ENCODE measurements at places on chromosomes 5 and 9.

DNA sequence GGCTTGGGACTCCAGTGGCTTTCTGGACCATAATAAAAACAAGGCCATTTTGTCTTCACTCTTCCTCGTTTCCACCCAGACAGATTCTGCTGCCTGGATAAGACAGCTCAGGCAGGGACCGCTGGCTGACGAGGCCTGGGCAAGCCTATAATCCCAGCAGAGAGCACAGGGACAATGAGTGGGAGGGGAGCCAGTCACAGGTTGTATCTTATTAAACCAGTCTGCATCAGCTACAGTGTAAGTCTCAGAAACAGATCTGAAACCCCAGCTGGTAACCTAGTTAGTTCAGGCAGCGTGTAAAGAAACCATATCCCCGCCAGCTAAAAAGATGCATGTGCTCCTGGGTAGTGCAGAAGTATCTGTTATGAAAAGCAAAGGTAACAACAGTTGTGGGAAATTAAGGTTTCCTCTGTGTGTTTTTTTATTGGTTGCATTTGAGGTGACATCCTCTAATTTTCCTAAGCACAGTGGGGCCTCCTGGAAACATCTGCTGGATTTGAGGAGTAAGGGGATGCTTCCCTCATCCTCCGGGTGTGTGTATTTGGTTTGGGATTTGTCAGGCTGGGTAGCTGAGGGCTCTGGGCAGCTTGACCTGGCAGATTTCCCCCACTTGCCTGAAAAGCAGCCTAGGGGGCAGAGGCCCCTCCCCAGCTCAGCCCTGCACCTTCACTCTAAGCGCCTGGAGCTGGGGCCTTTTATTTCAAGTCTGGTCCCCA is 15.2 kb upstream of the TAL2 start:
- DNase-seq, result no peak

DNA sequence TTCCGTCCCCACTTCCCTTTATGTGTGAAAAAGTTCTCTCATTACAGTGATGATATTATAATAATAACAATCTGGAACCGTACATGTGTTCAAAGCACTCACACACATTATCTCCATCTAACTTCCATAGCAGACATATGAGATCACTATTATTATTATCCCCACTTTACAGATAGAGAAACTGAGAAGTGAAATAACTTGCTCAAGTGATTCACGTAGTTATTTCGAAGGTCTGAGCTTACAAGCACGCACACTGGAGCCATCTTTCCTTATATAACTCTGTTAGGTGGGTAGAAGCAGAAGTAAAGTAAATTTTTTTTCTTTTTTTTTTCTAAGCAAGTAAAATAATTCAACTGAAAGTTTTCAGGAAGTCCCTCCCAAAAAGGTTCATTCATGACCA is 62.9 kb upstream of the PTGER4 start:
- DNase-seq, result no peak

DNA sequence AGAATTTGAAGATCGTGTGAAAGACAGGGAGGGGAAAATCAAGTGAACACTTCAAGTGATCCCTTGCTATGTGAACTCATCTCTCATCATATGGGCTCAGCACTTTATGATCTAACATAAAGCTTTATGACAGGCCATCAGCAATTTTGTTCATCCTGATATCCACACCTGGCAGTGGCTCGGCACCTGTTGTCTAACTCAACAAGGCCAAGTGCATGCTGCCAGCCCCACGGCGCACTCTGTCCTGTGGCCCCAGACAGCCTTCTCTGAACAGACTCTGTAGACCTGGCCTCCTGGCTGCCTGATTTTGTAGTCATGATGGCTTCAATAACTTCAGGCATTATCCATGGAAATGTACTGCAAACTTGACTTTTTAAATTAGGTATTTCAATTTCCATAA is 106.3 kb downstream of the MEF2C start:
- no peak for DNase-seq

GRCh38 chr5:67142816-67143215 is 53.8 kb downstream of the CD180 start:
- no peak for DNase-seq

GRCh38 chr9:124754289-124754688 is 16.8 kb downstream of the NR6A1 start:
- no peak for DNase-seq

- DNase-seq, result peak; percentile 48
Observed at GRCh38 chr9:8558176-8558575, 758.6 kb upstream of the DMAC1 start.

DNA sequence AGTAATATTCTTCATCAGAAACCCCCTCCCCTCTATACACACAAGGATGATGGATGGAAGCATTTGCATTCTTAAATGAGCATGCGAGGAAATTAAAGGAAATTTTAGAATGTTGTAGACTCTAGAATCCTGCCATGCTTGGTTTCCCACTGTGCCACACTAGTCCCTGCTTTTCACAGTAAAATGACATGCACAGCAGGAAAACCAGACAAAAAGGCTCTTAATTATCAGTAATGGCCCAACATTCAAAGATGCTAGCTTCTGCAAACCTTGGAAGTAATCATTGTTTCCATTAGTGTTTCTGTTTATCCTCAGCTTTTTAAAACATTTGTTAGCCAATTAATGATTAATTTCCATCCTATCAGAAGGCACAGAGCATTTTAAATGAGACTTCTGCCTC is 255.8 kb downstream of the SLCO4C1 start:
- DNase-seq, result no peak

Data from ACHN (cell line).